ENCODE measurements at places on chromosomes 12 and 14.

DNA sequence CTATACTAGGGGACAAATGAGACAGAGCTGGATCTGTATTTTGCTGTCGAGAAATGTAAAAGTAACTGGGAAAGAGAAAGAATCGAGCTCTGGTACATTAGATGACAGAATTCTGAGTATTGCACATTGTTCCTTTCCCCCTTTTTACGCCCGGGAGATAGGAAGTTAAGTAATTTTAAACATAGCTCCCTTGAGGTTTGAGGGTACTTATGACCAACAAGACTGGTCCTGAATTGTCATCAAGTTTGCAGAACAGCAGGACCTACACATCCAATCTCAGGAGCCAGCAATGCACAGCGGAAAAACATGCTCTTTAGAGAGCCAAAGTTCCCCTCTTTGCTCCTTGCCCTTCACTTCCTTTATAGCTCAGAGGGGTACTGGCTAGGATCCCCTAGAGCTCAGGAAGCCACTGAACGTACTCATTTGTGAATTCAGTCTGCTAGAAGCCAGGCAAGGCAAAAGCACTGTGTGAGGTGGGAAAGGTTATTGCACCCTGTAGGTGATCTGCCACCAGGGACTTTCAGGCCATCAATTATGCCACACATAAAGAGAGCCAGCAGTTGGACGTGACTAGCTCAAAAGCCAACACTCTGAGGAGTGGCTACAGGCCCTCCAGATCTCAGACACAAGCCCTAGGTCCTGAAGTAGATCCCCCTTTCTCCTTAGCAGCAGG lies 333.8 kb downstream of the KCNH5 start:
- DNase-seq, result no peak

- no peak for DNase-seq
Observed at GRCh38 chr12:107461222-107461975, 224.2 kb upstream of the PWP1 start.

DNA sequence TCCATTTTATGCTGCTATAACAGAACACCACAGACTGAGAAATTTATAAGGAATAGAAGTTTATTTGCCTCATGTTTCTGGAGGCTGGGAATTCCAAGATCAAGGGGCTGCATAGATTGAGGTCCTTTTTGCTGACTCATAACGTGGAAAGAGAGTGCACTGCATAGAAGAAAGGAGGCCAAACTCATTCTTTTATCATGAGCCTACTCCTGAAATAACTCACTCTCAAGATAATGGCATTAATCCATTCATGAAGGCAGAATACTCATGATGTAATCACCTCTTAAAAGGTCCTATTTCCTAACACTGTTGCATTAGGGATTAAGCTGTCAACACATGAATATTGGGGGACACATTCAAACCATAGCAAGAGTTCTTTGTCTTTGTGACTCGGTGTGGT lies 60.0 kb upstream of the FBXO33 start:
- no peak for DNase-seq

GRCh38 chr14:69626132-69626500 lies 14.7 kb downstream of the SUSD6 start:
- no peak for DNase-seq

DNA sequence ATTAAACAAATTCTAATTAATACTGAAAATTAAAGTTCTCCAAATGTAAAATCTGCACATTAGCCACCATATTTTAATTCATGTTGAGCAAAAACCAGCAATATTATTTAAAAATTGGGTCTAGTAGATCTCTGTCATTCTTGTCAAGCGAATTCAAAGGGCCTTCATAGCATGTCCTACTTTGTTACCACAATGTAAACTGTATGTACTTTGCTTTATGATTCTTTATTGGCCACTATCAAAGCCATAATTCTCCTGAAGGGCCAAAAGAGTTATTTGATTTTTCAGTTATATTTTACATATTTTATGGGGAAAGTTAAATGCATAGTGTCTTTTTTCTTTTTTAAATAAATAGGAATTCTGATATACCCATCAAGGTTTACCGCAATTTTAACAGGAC lies 117.9 kb downstream of the RPS6KA5 start:
- no peak for DNase-seq

DNA sequence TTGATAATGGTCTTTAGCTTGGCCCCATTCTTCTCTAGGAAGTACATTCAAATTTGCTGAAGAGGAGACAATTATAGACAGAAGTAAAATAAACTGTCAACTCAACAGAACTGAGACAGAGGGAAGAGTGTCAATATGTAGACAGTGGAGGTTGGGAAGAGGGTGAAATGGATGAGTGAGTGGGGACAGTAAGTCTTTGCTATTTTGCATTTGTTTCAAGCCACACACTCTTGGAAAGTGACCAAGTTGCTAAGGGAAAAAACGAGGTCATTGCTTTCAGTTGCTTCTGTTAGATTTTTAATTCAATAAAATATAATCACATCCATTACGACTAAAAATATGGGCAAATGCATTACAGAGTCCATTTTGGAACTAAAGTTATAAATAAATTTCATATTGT lies 47.8 kb downstream of the BTBD7 start:
- DNase-seq, result no peak

DNA sequence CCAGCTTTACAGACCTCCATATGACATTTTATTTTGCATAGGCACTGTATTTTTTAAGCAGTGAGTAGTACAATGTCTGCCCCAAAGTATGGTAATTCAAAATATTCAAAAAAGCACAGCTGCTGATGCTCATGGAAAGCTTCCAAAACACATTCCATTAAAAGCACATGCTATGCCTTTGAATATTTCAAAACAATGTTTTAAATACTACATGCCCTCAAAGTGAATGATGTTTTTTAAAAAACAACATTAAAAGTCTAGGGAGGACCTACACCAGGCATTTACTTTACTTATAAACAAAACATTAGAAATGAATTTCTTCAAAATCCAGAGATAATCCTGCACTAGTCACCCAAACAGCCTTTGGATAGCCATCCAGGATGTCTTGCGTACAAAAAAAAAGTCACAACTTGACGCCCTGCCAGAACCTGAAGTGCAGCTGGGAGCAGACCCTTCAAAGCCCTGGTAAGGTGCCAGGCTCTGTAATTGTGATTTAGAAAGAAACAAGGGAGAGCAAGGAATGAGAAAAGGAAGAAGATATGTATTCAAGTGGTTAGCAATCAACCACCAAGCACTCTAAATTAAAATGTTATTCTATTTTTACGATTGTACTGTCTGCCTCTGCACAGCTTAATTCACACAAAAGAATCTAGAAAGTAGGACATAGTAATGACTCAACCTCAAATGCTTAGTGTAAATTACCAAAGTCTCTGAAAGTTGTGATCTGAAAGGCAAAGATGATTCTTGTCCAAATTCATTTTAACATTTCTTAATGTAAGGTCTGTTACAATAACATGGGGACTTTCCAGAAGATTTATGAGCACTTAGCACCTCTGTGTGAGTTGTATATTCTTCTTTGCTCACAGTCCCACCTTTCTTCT lies 31.9 kb downstream of the CEP83 start:
- DNase-seq, result peak; percentile 23

GRCh38 chr12:48764521-48764920 lies 24.4 kb downstream of the ADCY6 start:
- no peak for DNase-seq

GRCh38 chr12:39127401-39127800 lies 222.0 kb upstream of the CPNE8 start:
- peak; percentile 53 for DNase-seq

- DNase-seq, result no peak
Observed at GRCh38 chr14:68404652-68405183, 388.1 kb downstream of the ZFP36L1 start.

- peak; percentile 61 for DNase-seq
Observed at GRCh38 chr14:94180655-94181271, 6.6 kb downstream of the PPP4R4 start.

DNA sequence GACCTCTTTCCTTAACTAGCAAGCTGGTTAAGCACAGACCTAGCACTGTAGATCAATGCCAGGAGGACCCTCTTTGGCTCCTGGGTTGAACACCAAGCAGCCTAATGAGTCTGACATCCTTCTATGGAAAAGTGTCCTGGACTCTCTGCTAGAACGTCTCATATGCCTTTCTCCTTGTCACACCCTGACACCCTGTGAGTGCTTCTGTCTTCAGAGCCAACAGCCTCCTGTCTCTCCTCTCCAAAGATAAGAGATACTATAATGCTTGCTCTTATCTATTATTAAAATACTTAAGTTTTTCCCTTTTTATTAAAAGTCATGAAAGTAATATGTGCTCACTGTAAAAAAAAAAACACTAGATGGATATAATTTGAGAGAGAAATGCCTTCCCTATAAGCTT lies 222.7 kb downstream of the FOXN3 start:
- DNase-seq, result no peak

Data from DMS53 (cell line).